GM13977 (cell line): ENCODE measurements at places on chromosomes 13 and 19.

DNA sequence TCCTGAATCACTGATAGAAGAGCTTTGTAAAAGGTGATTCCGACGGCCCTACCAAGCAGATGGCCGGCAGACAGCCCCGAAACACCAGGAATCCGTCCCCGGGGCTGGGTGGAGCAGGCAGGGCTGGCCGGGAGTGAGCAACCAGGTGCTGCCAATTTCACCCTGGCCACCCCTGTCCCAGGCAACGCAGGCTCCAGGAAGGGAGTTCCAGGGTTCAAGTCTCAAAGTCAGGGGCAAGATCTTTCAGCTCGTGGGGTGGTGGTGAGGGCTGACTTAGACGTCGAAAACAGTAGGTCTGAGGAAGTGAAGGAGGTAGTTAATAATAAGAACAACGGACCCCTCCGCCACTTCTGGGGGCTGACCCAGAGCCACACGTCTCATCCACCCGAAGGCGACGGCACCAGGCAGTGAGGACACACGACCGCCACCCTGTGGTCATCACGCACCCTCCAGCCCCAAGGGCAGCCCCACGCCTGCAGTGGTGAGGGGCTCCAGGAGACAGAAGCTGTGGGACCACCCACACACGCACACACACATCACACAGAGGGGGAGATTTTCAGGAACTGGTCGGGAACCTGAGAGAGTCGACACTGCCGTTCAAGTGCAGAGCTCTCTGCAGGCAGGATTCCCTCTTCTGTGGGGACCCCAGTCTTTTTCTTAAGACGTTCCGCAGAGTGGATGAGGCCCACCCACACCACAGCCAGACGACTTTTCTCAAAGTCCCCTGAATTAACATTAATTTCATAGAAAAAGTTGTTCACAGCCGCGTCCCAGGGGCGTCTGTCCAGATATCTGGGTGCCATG is 67.2 kb downstream of the SPACA7 start:
- DNase-seq = peak; percentile 60

DNA sequence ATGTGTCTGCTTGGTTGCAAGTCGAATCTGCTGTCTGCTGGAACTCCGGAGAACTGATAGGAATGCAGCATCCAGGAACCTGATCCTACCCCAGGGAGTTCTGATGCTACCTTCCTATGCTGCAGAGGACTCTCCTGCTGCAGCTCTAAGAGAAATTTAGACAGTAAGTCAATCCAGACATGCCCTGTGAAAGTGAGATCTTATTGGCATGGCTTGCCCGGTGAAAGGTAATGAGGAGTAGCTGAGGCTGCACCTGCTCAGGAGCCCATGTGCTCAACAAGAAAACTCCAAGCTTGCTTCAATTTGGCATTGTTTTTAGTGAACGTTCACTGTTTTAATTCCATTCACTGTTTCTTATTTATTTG is 217.3 kb upstream of the SERP2 start:
- DNase-seq = no peak

DNA sequence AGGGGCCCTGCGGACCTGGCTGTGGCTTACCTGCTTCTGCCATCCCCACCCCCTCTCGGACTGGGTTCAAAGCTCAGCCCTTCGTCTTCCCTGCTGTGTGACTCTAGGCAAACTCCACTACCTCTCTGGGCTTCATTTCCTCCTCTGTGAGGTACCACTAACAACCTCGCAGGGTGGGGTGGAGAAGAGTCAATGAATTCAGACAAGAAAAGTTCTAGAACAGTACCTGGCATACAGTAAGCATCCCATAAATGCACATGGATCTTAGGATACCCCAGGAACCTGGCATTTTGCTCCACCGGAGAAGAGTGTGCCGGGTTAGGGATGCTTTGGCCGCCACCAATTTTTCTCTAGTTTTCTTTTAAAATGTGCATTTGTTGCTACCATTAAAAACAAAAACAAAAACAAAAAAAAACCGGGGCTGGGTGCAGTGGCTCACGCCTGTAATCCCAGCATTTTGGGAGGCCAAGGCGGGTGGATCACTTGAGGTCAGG is 3.4 kb downstream of the TLE5 start:
- no peak for DNase-seq

DNA sequence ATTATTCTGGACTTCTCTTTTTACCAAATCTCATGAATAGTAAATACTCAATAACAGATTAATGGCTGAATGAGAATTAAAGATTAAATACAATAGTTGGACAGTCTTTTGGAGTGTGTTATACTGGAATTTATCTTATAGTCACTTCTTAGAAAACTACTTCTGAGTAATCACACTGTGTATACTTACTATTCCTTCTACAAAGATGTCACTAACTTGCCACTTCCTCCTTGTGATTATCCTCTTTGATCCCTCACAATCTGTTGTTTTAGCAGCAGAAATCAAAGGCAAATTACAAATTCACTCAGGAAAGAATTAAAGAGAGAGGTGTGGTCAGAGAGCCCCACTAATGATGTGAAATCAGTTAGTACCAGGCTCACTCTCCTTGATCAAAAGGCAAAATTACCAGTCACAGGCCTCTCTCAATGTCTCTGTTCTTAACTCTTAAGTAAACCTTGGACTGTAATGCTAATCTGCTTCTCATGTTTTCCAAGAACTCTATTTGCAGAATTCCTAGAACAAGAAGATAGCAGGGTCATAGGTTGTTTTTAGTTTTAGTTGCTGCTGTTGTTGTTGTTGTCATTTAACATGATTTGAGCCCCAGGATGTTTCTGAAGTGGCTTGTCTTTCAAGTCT is 37.3 kb upstream of the FNDC3A start:
- DNase-seq = no peak

DNA sequence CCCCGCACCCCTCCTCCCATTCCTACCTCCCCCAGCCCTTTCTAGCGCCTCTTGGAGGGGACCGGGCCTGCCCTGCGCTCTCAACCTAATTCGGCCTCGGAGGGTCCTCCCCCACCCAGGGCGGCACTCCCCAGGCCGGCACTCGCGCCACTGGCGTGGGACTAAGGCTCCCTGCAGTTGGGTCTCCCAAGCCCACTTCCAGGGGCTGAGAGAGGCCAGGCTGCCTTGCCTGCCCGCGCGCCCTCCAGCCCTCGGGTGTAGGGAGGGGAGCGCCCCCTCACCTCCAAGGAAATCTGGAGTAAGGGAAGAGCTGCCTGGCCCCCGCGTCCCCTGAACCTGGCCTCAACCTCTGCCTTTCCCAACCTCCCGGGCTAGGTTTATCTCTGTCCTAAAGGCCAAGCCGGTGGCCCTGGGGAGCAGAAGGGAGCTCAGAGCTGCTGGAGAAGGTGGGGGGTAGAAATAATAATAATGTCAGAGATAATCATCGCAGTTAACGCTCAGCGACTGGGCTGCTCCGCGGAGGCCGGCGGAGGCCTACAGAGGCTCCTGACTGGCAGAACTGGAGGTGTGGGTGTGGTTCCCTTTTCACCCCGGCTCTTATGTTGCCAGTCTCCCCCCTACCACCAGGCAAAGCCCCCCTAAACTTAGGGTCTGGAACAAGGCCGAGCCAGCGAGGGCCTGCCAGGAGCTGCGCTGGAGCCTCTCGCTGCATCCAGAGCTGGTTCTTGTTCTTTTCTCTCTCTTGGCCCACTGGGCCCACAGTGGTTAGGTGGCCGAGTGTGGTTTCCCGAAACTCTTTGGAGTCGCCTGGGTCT is 9.6 kb downstream of the ZIC2 start:
- DNase-seq = no peak

DNA sequence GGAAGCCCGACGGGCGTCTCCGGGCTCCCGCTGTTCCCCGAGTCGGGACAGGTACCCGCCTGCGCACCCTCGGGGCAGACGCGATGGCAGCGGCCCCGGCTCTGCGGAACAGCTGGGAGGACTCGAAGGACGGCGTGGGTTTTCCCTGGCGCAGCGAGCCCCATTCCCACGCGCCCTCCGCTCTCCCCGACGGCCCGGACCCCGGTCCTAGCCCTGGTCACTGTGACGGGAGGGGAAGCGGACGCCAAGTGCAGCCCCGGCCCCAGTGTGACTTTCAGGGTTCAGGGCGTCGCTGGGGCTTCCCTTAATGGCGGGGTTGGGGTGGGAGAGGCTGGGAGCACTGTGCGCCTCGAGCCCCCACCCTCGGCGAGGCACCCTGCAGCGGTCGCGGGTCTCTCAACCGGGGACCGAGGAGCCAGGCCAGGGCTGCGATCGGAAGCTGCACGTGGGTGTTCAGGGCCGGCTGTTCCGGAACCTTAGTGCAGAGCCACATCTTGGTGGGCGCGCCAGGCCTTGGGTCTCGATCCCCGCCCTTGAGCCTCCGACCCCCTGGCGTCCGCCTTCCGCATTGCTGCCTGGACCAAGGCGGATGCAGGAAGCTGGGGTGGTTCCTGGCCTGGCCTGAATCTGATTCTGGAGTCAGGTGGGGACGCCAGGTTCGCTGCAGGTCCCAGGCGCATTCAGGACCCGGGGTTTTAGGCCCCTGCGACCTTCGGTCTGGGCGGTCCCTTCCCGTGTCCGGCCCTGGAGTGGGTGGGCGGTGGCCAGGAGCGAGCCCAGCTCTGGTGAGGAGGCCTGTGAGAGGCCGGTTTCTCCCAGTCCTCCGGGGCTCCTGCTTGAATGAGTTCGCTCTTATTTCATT is 3.5 kb downstream of the LGALS7B start:
- peak; percentile 67 for DNase-seq

DNA sequence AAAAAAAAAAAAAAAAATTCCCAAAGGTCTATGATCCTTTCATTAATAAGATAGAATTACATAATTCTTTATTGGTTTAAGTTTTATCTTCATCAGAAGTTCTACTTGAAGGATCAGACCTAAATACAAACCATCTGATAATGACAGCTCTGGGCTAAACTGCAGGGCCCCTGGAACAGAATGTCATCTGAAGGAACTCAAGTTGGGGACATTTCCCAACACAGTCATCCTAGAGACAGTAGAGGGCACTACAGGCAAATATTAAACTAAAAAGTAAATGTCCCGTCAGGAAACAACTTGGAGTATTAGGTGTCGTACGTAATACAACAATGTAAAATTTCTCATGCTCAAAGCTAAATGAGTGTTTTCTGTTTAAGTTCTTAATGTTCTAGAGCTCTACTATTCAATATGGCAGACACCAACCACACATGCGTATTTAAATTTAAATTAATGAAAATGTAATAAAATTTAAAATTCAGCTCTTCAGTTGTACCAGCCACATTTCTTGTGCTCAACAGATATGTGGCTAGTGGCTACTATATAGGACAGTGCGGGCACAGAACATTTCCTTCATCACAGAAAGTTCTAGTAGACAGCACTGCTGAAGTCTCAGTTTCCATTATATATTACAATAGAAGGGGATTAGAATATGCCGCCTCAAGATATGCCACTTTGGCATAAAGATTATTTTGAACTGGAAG is 21.8 kb upstream of the NAXD start:
- DNase-seq = peak; percentile 81

- no peak for DNase-seq
Measured at GRCh38 chr19:18232540-18233223, 6.4 kb upstream of the PDE4C start.

GRCh38 chr19:55481794-55482155 is 3.2 kb upstream of the NAT14 start:
- no peak for DNase-seq

- DNase-seq = no peak
Measured at GRCh38 chr13:27219611-27220010, 31.7 kb upstream of the RPL21 start.

DNA sequence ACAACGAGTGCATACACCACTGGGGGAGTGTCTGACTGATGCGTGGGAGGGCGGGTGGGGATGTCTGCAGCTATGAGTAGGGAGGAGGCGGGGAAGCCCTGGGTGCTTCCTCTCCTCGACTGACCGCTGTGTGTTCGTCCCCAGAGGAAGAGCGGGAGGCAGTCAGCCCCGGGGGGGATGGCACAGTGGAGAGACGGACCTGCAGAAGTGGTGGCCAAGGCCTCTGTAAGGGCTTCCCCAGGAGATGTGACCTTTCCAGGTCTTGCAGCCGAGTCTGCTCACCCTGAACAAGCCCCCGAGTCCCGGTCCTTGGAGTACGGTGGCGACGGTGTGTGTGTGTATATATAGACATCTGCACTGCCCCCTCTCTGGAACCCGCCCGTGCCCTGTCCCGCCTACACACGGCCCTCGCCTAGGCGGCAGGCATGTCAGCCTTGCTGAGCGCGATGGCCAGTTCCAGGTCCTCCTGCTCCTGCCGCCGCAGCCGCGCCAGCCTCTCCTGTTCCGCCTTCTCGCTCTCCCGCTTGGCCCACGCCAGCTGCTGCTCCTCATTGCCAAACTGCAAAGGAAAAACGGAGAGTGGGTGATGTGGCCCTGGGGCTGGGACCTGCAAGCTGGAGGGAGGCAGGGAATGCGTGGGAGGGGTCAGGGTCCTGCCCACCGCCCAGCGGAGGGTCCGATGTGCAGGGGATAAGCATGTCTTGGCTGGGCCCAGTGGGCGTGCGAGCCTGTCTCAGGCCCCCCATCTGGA is 30.8 kb downstream of the KLF2 start:
- DNase-seq = peak; percentile 66

GRCh38 chr13:44273991-44274770 is 99.4 kb upstream of the SERP2 start:
- peak; percentile 67 for DNase-seq

- peak; percentile 57 for DNase-seq
Measured at GRCh38 chr13:38872693-38873092, 117.9 kb downstream of the STOML3 start.

- no peak for DNase-seq
Measured at GRCh38 chr19:39448271-39448670, 2.9 kb downstream of the SUPT5H start.

DNA sequence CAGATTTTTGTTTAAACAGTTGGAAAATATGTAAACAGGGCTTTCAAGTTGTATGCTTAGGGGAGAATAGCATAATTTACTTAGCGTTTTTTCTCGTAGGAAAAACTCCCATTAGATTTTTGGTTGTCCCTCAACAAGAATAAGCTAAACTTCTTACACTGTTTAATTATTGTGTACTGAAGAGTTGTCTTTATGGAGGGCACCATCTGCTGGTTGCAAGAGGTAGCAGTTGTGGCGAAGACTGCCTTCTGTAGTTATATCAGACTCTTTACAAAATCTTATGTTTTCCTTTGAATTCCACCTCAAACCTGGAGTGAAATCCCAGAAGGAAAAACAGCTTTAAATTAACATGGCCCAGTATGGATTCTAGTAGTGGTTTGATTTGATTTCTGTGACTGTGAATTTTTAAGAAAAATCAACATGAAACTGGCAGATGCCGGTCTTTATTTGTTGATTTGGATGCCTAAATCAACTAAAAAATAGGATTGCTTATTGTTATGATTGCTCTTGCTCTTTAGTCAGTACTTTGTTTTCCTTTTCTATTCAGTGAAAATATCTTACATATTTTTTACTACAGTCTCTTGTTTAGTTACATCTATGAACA is 53.4 kb downstream of the PDS5B start:
- peak; percentile 40 for DNase-seq

DNA sequence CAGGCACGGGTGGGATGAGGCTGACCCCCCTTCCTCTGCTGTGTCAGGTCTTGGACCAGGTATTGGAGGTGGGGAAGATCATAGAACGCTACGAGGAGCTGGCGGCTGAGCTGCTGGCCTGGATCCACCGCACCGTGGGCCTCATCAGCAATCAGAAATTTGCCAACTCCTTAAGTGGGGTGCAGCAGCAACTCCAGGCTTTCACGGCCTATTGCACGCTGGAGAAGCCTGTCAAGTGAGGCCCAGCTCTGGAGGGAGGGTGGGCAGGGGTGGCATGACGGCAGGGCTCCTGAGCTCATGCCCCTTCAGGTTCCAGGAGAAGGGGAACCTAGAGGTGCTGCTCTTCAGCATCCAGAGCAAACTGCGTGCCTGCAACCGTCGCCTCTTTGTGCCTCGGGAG is 35.3 kb downstream of the SPTBN4 start:
- DNase-seq = no peak
